ENCODE measurements at places on chromosomes 1 and 21.

DNA sequence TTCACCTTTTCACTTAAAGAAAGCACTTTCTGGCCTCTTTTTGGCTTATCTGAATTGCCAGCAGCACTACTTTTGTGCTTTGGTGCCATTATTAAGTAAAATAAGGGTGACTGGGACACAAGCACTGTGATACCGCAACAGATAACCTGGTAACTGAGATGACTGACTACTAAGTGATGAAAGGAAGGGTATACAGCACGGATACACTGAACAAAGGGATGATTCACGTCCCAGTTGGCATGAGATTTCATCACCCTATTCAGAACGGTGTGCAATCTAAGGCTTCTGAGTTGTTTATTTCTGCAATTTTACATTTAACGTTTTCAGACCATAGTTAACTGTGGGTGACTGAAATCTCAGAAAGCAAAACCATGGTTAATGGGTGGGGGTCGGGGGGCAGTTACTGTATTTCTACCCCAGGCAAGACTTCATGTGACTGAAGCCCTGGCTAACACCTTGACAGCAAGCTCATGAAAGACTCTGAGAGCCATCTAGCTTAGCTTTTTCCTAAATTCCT, 102.8 kb downstream of the CLIC6 start:
- no peak for DNase-seq

DNA sequence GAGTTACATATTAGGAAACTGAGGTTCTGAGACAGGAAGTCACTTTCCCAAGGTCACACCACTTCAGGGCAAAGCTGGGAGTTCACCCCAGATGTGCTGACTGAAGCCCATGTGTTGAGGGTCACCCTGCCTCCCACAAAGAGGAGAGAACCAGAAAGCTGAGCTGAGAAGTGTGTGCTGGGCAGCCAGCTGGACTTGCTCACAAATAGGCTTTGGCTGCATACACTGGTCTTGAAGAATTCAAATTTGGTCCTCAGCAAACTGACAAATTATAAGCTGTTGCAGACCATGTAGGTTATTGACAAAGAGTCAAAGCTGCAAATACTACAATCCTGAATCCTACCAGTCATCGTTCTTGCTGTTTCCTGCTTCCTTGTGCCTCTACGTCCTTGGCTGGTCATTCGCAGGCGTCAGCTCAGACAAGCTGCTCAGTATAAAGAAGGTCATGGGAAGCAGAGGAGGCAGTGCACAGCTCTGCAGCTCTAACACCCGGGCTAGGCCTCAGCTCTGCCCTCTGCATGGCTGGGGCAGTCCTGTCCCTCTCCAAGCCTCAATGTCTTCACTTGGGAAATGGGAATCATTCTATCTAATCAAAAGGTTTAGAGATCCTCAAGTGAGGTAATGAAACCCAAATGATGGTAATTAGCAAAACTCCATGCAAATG, 40.0 kb downstream of the CDCP2 start:
- DNase-seq, result no peak

GRCh38 chr1:178870944-178871343, at the start of gene ANGPTL1:
Gene ANGPTL1 (minus strand): TSS chr1:178871077. CDS start chr1:178865776, 5,301 bp downstream.
- DNase-seq, result peak; percentile 42

- DNase-seq, result no peak
These were observed 20.6 kb upstream of the BCAR3 start for GRCh38 chr1:93702111-93702827.

DNA sequence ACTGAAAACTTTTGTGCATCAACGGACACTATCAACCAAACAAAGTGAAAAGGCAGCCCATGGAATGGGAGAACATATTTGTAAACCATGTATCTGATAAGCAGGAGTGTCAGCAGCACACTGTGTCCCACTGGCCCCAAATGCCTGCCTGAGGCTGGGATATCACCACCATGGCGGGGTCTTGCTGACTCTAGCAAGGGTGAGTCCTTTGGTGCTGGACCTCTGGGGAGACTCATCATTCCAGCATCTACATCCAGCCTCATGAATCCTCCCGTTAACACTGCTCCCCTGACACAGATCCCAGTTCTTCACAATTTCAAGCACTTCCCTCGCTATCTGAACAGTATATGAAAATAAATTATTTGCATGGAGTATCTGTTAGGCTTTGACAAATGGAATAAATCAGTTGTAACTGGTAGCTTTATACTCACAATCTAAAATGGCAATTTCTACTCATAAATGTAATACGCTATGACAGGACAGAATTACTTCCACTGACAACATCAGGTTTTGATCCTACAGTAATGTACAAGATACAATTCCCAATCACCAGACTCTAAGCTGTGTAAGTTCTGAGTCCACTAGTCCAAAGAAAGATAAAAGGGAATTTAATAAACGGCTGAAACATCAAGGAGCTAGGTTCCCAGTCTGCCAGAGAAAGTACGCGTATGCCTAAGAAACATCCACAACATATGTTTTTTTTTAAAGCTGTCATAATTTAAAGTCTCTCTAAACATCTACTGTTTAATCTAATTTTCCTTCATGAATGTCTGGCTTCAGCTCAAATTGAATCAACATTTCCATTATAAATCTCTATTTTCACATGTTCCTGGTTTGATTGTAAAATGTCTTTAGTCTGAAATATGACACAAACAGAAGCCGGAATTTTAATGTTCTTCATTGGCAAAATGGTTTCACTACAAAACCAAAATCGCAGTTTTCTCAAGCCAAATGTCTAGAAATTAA, 95.1 kb downstream of the SIPA1L2 start:
- DNase-seq, result no peak

DNA sequence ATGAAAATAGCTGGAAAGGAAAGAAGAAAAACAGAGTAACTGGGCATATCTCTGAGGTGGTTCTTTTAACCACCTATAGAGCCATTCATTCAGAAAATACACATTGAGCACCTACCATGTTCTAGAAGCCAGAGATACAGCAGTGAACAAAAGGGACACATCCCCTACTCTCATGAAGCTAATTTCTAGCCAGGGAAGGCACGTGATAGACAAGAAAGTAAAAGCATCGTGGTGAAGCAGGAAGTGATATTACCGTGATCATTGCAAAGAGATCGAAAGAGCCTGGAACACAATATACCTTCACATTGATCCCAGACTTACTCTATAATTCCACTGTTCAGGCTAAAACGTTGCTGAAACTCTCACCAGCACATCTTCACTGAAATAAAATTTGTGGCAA, 76.0 kb downstream of the TIAM1 start:
- no peak for DNase-seq

GRCh38 chr1:17895401-17895800, 140.3 kb downstream of the ACTL8 start:
- DNase-seq, result peak; percentile 25

- DNase-seq, result no peak
These were observed 121.2 kb downstream of the ADGRL2 start for GRCh38 chr1:81921851-81922462.

DNA sequence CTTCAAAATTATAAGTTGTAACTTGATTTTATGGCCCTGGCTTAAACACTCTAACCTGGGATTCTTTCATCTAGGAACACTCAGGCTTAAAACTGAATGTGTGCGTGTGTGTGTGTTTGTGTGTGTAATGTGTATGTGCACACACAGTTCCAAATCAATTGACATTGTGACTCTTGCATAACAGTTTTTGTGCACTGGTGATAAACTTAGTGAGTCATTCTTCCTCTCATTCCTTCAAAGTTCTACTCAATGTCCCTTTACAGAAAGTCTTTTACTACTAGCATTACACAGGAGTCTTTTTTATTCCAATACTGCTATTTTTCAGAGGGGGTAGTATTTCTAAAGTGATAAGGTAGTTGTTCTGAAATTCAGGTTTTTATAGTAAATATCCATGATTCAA, 943.6 kb downstream of the KCNT2 start:
- no peak for DNase-seq

- DNase-seq, result no peak
These were observed 4.9 kb downstream of the ARID1A start for GRCh38 chr1:26700711-26701110.

DNA sequence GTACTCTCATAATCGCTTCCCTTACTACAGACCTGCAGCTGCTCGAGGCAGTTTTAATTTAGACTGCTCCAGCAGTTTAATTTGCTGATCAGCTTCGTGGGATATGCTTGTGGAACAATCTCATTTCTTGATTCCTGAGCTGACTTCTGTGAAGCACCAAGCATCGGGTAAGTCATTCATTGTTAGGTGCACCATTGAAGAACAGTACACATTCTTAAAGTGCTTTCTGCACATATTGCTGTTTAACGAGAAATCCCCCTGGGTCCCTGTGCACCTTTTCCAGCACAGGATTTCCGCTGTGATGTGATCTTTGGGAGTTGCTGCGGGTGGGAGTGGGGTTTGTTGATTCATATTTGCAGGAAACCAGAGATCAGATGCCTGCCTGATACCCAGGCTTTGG, 9.1 kb downstream of the GALNT2 start:
- no peak for DNase-seq

DNA sequence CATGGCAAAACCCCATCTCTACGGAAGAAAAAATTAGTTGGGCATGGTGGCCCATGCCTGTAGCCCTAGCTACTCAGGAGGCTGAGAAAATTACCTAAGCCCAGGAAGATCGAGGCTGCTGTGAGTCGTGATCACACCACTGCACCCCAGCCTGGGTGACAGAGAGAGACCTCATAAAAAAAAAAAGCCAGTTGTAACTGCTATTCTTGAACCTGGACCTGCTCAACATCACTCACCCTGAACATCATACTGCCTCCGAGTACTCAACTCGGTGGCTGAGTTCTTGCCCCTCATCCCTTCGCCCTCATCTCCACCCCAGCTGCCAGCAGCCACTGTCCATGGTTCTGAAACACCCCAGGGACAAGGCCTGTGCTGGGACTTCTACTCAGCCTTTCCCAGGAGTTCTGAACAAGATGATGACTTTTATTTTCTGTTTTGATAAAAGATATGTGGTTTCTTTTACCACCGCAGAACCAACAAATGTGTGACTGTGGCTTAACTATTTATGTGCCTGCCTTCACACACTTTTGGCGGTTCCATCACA, 5.4 kb upstream of the DISP3 start:
- peak; percentile 78 for DNase-seq

DNA sequence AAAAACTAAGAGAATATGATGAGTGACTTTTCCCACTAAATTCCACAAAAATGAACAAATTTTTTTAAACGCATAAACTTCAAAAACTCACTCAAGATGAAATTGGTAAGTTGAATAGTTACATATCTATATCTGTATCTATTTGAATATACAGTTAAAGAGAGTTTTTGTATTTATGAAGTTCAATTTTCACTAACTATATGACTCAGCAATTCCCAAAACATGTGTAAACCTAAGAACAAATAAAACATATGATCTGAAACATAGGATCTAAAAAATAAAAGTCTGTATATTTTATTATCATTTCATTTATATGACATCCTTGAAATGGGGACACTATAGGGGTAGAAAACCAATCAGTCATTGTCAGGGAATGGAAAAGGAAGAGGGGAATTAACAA, 105.7 kb upstream of the SNX7 start:
- no peak for DNase-seq

DNA sequence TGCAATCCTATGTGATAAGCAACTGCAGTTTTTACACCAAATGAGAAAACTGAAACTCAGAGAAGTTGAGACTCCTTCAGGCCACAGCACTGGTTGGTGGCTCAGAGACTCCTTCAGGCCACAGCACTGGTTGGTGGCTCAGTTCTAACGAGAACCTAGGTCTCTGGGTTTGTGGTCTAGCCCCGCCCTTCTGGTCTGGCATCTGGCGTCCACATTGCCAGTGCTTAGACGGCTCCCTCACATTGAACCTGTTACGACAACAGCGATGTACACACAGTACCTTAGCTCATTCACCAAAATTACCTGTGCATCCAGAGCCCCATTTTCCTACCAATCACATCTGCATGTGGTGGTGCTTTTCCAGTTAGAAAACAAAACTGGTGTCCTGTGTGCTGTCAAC, 66.1 kb downstream of the NID1 start:
- no peak for DNase-seq

DNA sequence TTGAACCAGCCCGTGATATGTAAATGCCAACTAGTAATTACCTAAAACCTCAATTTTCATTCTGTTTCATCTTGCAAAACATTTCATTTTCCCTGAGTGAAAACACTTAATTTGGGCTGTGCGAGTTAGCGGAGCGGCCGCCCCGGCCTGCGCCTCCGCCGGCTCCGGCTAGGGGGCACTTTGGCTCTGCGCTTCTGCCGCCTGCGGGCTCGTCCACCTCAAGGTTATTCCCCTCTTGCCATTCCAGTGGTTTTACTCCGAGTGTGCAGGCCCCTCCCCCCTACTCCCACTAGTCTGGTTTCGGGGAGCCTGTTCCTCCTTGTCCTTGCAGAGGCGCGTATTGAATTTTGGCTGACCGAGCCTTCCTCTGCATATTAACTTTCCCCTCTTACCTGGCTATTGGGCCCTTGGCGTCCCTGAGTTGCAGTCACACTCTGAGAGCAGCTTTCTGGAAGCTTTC, 55.6 kb downstream of the PEX14 start:
- DNase-seq, result peak; percentile 82

DNA sequence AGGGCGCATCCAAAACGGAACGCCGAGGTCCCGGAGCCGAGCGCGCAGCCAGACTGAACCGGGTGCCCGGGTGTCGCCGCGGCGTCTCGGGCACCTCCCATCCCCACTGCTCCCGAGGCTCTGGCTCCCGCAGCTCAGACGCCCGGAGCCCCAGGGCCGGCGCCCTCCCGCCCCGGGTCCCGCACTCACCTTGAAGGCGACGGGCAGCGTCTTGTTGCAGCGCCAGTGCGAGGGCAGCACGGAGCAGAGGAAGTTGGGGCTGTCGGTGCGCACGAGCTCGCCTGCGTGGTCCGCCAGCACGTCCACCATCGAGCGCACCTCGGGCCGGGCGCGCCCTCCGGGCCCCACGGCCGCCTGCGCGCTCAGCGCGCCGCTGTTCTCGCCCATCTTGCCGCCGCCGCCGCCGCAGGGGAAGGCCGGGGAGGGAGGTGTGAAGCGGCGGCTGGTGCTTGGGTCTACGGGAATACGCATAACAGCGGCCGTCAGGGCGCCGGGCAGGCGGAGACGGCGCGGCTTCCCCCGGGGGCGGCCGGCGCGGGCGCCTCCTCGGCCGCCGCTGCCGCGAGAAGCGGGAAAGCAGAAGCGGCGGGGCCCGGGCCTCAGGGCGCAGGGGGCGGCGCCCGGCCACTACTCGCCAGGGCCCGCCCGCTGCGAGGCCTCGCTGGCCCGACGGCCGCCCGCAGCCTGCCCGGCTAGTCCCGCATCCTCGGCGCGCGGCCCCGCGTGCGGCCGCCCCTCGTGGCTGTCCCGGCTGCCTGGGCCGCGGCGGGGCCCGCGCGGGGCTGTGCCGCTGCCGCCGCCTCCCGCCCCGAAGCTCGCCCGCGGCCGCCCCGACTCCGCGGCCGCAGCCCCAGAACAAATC, 447 bp downstream of the RUNX3 start:
- DNase-seq, result peak; percentile 72
